Smooth muscle cell of the pulmonary artery (primary cell): ENCODE measurements at places on chromosomes 2 and 18. TPM values are rescaled to one million over a fixed set of nuclear protein-coding genes. Genes with fewer than 3 reads are reported as not detected.

The NETO1 gene
- total RNA-seq, result not detected in 2 replicates

The NAT8 gene
- total RNA-seq, result not detected in 2 replicates

The SP9 gene
- total RNA-seq, result not detected in 2 replicates

The MSTN gene
- 0.10 and 0.13 TPM in 2 replicates for total RNA-seq

The LCT gene
- under 0.01 and 0.03 TPM in 2 replicates for total RNA-seq

The RAB6C gene
- not detected in 2 replicates for total RNA-seq

The GATA6 gene
- 40.3 and 57.2 TPM in 2 replicates for total RNA-seq

The EPG5 gene
- 45.2 and 66.9 TPM in 2 replicates for total RNA-seq
